Adrenal gland (tissue), 19 donors: ENCODE measurements at places on chromosomes 16 and 17.

GRCh38 chr17:33904476-33904875 is 350.6 kb upstream of the CCL2 start:
- no peak for DNase-seq

GRCh38 chr16:25027281-25027680 is 12.1 kb upstream of the ARHGAP17 start:
- no peak for DNase-seq

GRCh38 chr16:14132696-14133048 is 61.6 kb downstream of the MRTFB start:
- DNase-seq, result no peak

DNA sequence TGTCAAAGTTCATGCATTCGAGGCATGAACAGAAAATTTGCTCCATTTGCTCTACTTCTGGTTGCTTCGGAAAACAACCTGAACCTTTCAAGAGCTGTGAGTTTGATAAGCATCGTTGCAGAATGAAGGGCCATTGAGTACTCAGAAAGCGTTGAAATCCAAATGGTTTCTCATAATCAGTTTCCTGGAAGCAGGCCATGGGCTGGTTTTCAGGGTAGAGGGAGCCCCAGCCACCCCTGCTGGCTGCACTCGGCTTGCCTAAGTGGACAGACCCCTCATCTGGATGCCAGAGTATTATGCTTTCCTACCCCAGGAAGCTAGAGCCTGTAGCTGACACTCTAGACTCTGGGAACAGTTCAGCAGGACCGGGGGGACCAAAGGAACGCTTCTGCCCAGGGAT is 24.4 kb downstream of the SCNN1G start:
- DNase-seq, result no peak

- DNase-seq, result no peak
Measured at GRCh38 chr17:19748807-19749193, 702 bp upstream of the ALDH3A1 start.

DNA sequence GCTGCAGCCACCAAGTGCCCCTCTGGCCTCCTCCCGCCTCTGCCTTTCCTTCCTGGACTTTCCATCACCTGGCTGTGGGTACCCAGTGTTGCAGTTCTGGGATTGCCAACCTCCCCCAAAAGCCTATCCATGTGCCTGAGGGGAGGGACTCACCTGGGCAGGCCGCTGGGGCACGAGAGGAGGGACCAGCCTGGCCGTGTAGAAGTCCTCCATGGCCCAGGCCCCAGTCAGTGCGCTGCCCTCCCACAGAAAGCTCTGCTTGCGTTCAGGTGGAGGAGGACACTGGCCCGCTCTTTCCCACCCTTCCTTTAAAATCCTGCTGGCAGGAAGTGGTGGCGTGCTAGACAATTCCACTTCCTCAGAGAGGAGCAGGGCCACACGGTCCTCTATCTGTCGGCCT is 14.2 kb downstream of the SLX4 start:
- DNase-seq, result no peak

GRCh38 chr16:15043344-15043743 is 12.5 kb downstream of the NTAN1 start:
- DNase-seq, result no peak

GRCh38 chr17:47229535-47230443 is 20.6 kb downstream of the MYL4 start:
- peak; percentile 87 for DNase-seq

- peak; percentile 96 for DNase-seq
Measured at GRCh38 chr16:4307215-4308037, 8.4 kb upstream of the GLIS2 start.

DNA sequence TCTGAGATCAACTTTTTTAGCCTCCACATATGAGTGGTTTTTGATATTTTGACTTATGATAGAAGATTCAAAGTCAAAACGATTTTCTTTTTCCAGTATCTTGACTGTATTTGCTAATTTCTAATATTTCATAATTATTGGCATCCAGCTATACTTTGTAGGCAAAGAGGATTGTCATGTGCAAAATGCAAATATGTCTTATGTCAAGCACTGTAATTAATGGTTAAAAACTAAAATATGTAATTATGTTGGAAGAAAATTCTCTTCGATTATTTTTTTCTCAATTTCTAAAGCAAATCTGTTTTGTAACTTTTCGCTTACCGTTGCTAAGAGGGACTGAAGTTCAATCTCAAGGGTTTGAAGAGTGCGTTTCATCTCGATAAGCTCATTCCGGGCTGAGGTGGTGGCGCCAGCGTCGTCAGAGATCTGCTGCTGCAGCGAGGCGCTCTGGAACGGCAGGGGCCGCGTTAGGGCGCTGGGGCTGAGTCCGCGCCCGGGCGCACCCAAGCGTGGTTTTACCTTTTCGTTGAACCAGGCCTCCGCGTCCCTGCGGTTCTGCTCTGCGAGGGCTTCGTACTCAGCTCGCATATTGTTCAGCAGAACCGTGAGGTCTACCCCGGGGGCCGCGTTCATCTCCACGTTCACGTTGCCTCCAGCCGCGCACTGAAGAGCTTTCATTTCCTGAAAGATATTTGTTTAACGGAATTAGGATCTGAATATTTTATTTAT is 3.0 kb downstream of the KRT27 start:
- no peak for DNase-seq

- no peak for DNase-seq
Measured at GRCh38 chr16:4261557-4262172, 11.2 kb downstream of the TFAP4 start.

DNA sequence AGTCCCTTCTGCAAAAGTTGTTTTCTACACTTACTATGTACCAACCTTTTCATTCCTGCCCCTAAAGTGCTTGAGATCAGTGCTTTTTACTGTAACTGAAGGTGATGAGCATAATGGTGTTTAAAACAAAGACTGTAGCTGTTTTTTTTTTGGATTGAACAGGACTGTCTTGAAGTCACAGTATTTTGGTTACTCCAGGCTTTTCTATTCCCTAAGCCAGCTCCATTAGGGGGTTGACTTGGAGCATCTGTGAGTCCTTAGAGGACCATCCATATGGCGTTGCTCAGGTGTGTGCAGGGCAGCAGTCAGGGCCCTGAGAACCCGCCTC is 29.0 kb upstream of the LGALS9 start:
- no peak for DNase-seq

GRCh38 chr16:77434530-77435271 is at the start of gene ADAMTS18:
TSS of gene ADAMTS18 (minus strand) at chr16:77435034. CDS start at chr16:77434695, 339 bp downstream.
- no peak for DNase-seq

- no peak for DNase-seq
Measured at GRCh38 chr17:15412606-15413005, 54.8 kb downstream of the CDRT4 start.

DNA sequence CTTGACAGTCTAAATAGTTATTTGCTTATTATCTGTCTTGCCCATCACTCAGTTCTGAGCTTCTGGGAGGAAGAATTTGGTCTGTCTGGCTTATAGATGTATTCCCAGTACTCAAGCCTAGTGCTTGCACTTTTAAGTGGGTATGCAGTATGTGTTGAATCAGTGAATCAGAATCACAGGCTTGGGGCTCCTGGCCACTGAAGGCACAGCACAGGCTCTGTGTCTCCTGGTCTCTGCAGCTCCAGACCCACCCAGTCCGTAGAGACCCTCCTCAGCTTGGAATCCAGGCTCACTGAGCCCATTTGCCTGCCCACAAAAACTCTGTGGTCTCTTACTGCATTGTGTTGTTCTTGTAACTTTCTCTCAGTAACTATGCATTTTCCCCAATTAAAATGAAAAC is 19.3 kb upstream of the CFAP20 start:
- DNase-seq, result no peak

- no peak for DNase-seq
Measured at GRCh38 chr17:77254951-77255825, 114.4 kb downstream of the SEC14L1 start.

DNA sequence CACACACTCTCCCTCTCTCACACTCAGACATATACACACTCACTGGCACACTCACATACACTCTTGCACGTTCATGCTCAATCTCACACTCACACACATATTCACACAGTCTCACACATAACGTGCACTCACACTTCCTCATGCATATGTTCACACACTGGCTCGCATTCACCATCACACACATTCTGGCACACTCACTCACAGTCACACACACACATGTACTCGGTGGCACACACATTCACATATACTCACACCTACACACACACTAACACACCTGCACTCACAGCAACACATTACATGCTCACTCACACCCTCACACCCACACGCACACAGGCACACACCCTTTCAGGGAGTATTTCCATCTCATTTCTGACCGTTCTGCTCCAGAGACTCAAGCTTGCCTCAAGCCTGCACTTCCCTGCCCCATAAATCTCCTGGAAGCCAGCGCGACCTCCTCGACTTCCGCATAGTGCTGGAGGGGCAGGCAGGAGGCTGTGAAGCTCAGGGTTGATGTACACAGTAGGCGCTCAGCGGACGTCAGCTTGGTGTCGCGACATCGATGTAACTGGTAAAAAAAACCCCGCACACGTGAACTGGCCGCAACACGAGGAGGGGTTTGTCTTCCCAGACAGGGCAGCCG is 66.7 kb upstream of the FOXF1 start:
- DNase-seq, result no peak

- no peak for DNase-seq
Measured at GRCh38 chr17:43616421-43616820, 45.3 kb downstream of the MEOX1 start.

- no peak for DNase-seq
Measured at GRCh38 chr17:66535611-66536010, 233.2 kb downstream of the PRKCA start.

- no peak for DNase-seq
Measured at GRCh38 chr17:65523853-65524664, 37.4 kb downstream of the AXIN2 start.

GRCh38 chr16:90047714-90048346 is 28.6 kb upstream of the DBNDD1 start:
- peak; percentile 30 for DNase-seq

DNA sequence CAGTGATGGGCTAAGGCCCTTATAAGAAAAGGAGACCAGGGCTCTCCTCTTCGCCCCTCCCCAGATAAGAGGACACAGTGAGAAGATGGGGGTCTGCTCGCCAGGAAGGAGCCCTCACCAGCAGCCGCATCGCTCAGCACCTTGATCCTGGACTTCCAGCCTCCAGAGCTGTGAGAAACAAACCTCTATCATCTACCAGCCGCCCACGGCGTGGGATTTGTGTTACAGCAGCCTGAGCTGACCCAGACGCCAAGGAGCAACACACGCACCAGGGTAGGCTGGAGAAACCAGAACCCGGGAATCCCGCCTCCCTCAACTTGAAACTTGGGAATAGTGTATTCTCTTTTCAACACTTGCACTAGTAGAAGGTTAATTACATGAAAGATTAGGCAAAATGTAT is 4.2 kb upstream of the ZG16B start:
- DNase-seq, result no peak

DNA sequence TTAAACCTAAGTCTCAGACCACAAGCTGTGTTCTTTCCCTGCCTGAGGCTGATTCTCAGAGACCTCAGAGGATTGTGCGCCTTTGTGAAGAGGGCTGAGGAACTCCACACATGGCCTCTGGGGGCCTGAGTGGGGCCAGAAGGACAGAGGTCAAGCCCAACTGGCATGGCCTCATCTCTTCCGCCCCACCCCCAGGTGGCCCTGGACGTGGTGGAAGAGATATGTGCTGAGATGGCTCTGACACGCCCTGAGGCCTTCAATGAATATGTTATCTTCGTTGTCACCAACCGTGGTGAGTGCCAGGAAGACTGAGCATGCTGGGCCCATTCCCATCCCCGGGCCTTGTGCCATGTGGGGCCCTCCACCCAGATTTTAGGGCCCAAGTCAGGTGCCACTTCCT is 20.1 kb upstream of the ALKBH5 start:
- DNase-seq, result no peak

- DNase-seq, result no peak
Measured at GRCh38 chr17:15092762-15093161, 172.4 kb downstream of the PMP22 start.

DNA sequence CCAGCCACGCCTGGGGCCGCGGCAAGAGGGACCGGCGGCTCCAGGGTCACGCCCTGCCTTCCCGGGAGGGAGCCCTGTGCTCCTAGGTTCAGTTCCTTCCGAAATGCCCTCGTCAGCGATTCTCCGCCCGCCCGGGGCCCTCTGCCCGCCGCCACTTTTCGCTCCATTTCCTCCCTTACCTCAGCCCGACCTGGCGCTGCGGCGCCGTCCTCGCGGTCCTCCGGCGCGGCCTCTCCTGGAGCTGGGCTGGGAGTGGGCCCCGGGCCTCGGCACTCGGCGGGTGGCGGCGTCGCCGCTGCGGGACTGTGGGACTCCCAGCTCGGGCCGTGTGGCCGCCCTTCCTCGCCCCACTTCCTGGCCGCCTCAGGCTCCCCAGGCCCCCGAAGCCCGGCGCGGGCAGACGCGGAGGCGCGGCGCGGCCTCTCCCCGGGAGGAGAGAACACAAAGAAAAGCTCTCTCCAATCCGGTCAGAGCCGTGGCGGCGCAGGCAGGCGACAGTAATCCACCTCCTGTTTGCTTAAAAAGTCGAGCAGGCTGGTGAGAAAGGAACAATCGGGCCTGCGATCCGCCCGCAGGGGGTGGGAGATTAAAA is 1.6 kb downstream of the BAHCC1 start:
- DNase-seq, result no peak

DNA sequence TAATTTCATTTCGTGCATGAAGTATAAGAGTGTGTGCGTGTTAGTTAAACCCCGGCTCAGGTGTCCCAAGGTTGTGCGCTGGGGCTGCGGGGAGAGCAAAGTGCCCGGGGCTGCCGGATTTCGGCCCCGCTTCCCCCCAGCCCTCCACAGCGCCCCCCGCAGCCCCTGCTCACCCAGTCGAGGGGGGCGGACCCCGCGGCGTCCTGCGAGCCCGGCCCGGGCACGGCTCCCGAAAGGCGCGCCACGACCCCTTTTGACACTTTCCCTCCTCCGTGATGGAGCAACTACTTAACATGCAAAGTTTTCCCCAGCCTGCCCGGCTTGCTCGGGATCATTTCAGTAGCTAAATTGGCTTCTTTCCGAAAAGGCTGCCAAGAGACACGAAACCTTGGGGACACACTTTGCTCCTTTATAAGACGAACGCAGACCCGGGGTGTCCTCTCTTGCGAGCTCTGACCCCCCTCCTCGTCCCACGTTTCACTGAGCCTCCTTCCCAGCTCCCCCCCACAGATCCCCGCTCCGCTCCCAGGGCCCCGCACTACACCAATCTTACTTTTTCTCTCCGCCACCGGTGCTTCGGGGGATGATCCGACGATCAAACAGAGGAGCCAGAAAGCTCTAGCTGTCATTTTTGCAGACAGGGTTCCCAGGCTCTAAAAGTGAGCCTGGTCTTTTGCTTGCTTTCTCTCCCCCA is 552 bp downstream of the C17orf58 start:
- no peak for DNase-seq

- DNase-seq, result no peak
Measured at GRCh38 chr16:674214-674881, 1.1 kb upstream of the RHBDL1 start.

DNA sequence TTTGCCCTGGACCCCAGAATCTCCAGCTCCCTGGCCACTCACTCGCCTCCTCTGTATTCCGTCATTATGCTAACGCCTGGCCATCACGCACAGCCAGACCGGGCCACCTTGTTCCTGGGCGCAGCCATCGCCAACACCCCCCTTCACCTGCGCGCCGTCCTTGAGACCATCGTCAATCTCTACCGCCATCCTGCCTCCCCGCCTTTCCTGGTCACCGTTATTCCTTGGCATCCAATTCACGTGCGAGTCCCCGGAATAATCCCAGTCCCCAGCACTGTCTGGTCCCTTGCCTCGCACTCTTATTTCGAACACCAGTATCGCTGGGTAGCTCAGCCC is 541 bp downstream of the VKORC1 start:
- no peak for DNase-seq
